ENCODE measurements at places on chromosomes 5 and 9.

DNA sequence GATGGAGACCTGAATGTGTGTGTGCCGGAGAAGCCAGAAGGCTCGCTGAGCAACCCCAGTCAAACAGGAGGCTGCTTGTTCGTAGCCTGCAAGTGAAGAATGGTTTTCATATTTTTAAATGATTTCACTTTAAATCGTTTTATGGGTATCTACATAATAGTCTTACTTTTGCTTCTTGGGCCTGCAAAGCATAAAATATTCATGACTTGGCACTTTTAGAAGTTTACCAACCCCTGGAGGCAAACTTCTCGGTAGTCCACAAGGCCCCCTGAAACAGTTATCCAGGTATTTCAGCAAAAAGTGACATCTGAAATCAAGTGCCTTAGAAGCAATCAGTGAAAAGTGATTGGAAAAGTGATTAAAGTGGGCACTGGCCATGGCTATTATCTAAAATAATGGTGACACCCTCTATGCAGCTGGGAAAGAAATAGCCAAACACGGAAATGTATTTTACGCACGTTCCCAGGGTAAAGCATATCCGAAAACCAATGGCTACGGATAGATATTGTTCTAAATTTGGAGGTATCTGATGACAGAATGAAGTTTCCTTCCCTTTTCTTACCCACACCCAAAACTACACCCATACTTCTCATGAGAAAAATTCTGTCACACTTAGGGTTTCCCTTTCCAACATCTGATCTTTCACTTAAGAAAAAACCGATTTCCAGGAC lies 39.0 kb downstream of the RAPGEF1 start:
- DNase-seq, result no peak

GRCh38 chr9:104833696-104834095 lies 69.8 kb downstream of the NIPSNAP3B start:
- no peak for DNase-seq

GRCh38 chr9:37679649-37680402 lies 29.1 kb downstream of the FRMPD1 start:
- no peak for DNase-seq

DNA sequence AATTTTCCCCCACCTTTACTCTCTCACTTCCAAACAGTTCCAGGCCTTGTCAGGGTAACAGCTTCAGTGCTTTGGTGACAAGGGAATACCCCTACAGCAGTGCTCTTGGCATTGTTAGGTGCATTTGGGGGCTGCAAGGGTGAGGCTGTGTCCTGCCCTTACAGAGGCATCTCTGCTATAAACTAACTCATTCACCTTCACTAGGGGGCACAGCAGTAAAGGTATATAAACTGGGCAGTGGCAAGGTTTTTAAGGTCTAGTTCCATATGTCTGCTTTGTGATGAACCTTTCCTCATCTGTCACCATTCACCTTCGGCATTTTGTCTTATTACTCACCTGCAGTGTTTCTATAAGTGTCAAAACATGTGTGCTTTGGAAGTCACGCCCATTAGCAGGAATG lies 79.1 kb upstream of the GPR151 start:
- no peak for DNase-seq

DNA sequence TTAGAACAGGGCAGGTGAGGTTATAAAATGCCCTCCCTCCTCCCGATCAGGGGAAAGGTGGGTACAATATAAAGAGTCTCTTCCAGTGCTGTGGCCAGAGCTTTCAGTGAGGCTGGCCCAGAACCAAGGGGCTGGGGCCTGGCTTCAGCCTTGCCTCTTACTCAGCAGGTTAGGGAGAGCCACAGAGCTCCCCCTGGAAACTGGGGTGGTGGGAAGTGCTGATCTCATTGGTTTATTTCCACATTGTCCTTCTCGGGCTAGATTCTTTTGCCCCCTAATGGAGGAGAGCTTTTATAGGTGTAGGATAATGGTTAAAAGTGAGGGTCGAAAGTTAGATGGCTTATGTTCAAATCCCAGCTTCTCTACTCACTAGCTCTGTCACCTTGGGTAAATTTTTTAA lies 186.7 kb upstream of the TBC1D2 start:
- DNase-seq, result no peak

GRCh38 chr5:36438765-36439561 lies 137.3 kb upstream of the RANBP3L start:
- no peak for DNase-seq

GRCh38 chr5:52789851-52790250 lies 2.1 kb downstream of the ITGA1 start:
- DNase-seq, result no peak

DNA sequence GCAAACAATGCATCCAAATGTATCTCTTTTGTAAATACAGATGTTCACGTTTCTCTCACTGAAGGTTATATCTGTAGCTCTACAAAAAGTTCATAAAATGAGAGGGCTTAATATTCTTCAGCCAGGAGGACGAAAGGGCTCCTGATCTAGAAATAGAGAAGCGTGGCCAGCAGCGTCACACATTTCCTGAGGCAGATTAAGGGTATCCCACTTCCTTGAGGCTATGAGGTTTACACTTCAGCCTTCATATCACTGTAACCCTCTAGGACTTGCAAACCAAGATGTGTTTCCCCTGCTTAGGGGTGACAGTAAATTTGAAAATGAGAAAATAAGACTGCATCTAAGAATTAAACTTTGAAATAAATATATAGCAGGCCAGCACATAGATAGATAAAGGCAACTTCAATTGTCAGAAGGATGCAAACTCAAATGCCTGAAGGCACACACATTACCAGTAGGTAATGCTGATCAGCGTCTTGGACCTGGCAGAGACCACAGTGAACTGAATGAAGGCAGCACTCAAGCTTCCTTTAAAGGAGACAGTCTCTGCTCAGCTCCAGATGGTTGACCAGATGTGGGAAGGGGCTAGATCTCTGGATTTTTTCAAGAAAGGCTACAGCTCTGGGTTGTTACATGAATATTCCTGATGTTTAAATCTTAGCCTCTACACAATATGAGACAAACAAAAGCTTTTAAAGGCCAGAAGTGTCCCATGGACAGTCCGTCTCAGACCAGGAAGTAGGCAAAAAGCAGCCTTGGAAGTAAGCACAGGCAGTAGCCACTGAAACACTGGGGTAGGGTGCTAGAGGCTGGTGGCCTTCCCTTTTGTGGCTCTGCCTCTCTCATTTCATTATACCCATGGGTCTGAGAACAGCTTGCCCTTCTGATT lies 197.7 kb downstream of the MCTP1 start:
- no peak for DNase-seq

GRCh38 chr5:115948091-115948534 lies 14.2 kb upstream of the LVRN start:
- DNase-seq, result no peak

DNA sequence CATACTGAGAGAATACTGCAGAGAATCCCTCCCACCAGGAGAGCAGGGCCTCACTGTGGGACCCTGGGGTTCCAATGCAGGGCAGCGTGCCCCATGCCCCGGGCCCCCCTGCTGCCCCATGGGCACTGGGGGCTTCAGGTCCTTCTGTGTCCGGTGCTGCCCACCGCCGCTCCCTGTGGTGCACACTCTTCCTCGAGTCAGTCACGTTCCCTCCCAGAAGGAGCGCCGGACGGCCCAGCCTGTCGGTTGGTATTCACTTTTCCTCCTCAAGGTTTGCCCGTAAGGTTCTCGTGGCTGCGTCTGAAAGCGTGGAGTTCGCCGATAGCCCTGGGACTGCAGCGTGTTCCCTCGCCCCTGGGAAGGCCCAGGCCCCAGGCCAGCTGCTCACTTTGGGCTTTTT lies 48.1 kb upstream of the FCN2 start:
- no peak for DNase-seq

- DNase-seq, result no peak
Measured at GRCh38 chr9:37364751-37365360, 57.6 kb upstream of the GRHPR start.

- DNase-seq, result no peak
Measured at GRCh38 chr5:153546566-153546965, 56.1 kb downstream of the GRIA1 start.

DNA sequence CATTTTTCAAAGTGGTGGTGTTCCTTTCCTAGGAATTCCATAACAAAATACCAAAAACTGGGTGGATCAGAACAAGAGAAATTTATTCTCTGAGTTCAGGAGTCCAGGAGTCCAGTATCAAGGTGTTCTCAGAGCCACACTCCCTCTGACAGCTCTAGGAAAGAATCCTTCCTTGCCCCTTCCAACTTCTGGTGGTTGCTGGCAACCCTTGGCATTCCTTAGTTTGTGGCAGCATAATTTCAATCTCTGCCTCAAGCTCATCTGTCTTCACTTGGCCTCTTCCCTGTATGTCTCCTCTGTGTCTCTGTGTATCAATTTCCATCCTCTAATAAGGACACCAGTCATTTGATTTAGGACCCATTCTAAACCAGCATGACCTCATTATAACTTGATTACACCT lies 243.7 kb downstream of the MPDZ start:
- DNase-seq, result no peak
